T1000 (cell line): ENCODE measurements at places on chromosomes 7 and 10.

DNA sequence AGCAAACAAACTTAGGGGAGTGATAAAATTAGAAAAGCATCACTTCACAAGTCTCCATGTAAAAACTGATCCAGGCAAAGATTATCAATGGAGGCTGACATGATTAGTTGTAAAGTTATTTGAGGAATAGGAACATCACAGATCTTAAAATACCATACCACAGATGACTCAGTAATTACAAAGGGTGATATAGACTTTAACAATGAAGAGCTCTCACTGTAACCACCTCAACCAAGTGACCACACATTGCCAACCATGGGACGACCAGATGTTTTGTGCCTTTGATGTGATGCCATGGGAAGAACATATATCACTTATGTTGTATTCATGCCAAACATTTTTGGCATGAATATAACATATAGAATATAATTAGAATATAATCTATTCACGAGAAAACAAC is 11.7 kb downstream of the AASS start:
- no peak for DNase-seq

DNA sequence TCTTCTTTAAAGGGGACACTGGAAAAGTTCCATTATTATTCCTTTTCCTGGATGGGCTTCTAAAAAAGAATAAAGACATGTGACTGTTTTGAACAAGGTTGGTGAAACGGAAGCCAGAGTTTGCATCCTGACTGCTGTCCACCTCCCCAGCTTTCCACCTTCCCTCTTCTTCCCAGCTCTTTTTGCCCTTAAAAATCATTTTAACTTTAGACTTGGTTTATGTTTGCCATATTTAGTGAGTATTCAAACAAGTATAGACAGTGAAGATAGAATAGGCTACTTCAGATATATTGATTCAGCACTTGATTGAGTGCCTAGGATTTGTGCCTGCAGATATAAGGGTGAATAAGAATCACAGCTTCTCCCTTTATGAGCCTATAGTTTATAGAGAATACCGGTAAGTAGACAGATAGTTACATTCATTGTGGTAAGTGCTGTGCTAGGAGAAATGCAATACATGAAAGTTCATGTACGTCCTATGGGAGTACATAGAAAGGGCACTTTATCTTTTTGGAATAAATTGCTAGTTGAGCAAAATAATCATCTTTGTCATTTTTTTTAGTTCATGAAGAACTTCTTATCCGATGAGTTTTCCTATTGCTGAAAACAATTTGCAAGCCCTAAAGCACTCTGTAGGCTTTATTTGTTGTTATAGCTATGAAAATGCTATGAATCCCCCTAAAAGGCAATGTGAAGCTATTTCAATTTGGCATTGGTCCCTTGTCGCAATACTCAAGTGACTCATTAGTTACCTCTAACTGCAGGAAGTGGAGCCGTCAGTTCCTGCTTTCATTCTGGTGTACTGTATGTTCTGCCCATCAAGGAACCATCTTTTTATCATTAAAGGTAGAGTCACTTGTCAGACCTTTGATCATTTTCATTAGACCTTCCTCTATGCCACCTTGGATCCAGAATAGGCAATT is 57.2 kb upstream of the STRIP2 start:
- no peak for DNase-seq

DNA sequence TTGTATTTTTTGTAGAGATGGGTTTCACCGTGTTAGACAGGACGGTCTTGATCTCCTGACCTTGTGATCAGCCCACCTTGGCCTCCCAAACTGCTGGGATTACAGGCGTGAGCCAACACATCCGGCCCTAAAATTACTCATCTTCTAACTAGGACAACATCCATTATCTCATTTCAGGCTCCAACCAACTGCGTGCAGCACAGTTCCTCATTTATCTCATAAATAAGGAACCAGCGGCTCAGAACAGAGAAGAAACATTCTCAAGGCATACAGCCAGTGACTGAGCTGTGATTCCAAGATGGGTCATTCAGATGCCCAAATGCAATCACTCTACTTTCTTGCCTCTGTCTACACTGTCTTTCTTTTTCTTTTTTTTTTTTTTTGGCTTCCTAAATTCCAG is 356.1 kb downstream of the ELMO1 start:
- no peak for DNase-seq

DNA sequence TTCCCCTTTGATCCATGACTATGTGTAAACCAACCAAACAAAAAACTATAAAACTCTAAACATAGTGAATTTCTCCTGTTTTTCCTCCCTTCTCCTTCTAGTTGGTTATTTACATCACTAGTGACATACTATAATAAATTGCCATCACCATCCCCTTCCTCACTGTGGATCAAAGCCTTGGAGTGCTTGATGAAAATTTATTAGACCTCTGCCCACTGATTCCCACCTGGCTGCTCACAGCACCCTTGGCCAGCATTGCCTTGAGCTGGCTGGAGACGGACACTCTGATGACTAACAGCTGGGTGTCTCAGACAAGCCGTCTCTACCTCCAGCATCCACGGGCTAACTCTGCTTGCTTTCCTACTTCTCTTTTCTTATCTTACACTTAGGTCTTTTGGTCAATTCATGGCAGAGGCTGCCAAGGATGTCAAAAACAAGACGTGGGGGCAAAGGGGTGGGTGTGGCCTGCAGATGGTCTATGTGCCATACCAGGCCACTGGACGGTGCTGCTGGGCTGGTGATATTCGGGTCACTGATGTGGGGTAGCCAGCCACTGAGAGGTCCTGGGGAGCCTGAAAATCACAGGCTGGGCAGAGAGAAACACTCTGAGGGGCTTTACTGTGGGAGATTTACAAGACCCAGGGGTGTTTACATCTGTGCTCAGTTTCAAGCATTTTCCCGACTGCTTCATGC is 207.8 kb downstream of the TAX1BP1 start:
- no peak for DNase-seq

DNA sequence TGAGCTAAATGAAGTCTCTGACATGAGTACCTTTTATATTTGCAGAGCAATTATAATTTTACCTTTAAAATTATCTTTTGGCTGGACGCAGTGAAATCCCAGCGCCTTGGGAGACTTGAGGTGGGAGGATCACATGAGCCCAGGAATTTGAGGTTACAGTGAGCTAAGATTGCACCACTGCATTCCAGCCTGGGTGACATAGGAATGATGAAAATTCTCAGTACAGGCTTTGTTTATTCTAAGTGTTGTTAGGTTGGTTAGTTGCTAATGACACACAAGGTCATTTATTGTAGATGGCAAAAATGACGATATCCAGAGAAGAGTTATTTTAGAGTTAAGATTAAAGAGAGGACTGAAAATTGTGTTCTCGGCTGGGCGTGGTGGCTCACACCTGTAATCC is 87.6 kb downstream of the XRCC2 start:
- DNase-seq: no peak

GRCh38 chr7:23687011-23687410 is 7.0 kb downstream of the FAM221A start:
- no peak for DNase-seq

- DNase-seq: no peak
Observed at GRCh38 chr7:87852306-87852705, 23.9 kb downstream of the SLC25A40 start.

GRCh38 chr7:30352169-30352568 is 67.8 kb downstream of the ZNRF2 start:
- no peak for DNase-seq

DNA sequence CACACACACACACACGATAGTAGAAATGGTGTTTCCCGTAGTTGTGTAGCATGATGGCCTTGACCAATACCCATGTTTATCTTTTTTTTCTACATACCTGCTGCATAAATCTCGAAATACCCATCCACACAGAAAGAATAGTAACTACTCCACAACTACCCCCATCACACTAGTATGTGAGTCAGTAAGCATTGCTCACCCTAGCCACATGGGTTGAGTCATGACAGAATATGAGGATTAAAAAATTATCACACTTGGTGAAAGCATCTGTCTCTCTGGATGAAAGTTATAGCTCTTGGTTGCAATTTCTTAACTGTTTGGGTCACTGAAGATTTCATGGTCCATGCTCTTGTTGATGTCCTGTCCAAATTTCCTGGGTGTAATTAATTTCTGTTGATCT is 103.4 kb upstream of the MDFIC start:
- DNase-seq: no peak

DNA sequence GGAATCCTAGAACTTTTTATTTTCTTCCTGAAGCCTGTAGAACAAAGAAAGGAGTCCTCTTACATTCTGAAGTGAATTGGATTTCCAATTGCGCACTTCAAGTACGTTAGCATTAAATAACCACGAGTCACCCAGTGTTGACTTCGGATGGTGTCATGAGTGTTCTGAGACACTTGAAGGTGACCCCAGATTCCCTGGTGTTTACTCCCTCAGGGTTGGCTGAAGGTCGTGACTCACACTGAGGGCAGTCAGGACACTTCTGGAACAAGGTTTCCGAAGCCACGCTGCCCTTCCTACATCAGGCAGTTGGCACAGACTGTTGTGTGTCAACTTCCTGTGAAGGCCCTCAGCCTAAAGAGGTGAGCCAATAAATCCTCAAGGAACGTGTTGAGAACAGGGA is 186.6 kb upstream of the CELF2 start:
- DNase-seq: peak; percentile 99

GRCh38 chr7:15015545-15016314 is 113.2 kb upstream of the DGKB start:
- DNase-seq: peak; percentile 34

DNA sequence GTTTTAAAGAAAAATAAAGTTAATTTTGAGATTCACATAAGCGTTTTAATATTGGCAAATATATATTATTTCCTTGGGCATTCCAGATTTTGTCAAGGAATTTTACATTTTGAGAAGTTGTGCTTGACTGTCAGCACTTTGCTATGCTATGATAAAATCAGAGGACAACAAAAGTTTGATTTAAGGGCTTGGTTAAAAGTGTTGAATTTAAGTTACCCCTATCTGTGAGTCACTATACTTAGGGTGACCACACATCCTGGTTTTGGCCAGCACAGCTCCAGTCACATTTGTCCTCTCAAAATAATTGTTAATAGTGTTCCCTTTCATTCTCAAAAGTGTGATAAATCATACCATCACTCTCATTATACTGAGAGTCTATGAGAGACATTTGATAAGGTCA is 34.2 kb upstream of the ANK3 start:
- no peak for DNase-seq

GRCh38 chr10:101693651-101693977 is 1.4 kb downstream of the FBXW4 start:
- no peak for DNase-seq
